ENCODE measurements at places on chromosomes 12 and 14. TPM values are rescaled to one million over a fixed set of nuclear protein-coding genes. Genes with fewer than 3 reads are reported as not detected.

DNA sequence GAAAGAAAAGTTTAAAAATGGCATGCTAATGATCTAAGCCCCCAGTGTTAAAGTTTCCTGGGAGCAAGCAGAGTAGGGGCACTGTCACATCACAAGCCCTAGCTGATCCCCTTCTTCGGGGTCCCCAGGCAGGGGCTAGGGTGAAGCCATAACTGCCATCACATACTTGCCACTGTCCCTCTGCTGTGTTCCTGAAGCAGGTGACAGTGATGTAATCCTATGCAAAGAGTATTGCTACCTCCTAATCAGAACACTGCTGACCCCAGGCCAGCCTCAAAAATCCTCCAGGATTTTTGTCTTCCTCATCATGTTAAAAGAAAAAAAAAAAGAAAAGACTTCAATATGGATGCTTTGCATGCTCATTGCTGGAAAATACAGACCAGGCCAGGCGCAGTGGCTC, 1.2 kb upstream of the RFC5 start:
- DNase-seq, result no peak

The PGF gene
- total RNA-seq, result 6.3 TPM

DNA sequence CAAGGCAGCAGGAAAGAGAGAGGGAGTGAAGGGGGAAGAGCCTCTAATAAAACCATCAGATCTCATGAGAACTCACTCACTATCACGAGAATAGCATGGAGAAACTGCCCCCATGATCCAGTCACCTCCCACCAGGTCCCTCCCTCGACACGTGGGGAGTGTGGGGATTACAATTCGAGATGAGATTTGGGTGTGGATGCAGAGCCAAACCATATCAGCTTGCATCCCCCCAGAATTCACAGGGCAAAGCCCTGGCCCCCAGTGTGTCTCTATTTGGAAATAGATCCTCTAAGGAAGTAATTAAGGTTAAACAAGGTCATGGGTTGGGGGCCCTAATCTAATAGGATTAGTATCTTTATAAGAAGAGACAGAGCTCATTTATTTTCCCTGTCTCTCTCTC, 56.1 kb upstream of the TCL1A start:
- no peak for DNase-seq

The TUBA1A gene
- 312 TPM for total RNA-seq

- DNase-seq, result no peak
Measured at GRCh38 chr14:103727313-103727980, 11.8 kb downstream of the ZFYVE21 start.

The KLHL42 gene
- 22.8 TPM for total RNA-seq

The PEX5 gene
- 26.1 TPM for total RNA-seq

GRCh38 chr12:45703942-45704341, 25.6 kb upstream of the ARID2 start:
- DNase-seq, result no peak

DNA sequence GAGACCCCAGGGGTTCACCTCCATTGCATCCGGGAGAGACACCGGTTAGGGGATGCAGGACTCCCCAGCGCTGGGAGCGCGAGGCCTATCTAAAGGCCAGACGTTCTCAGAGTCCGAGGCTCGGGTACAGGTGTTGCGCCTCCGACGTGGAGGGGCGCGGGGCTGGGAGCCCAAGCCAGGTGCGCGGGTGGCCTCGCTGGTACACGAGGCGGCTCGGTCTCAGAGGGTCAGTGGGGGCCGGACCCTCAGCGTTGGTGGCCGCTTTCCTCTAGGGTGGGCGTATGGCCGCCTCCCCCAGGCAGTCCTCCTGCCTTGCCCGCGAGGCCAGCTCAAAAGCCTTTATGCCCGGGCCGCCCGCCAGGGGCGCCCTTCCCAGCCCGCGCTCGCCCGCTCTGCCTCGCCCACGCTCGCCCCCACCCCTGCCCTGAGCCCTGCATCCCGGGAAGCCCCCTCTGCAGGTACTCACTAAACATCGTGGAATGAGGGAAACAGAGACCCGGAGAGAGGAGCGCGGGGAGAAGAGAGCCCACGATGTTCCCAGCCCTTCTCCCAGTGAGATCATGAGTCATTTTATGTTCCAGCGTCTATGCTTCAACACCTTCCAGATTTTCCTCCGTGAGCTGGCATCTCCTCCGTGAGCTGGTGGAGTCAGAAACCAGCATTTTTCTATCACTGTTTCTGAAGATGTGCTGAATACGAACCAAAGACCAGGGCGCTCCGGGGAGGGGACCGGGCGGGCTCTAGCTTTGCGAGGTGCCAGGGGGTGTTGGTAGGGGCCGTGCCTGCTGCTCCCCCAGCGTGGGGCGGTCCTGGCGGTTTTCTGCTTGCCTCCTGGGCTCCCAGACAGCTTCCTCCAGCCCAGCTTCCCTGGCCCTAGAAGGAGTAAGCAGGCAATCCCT, 73.8 kb downstream of the DIO3 start:
- no peak for DNase-seq

- DNase-seq, result peak; percentile 45
Measured at GRCh38 chr14:103512701-103513611, 9.7 kb downstream of the CKB start.

DNA sequence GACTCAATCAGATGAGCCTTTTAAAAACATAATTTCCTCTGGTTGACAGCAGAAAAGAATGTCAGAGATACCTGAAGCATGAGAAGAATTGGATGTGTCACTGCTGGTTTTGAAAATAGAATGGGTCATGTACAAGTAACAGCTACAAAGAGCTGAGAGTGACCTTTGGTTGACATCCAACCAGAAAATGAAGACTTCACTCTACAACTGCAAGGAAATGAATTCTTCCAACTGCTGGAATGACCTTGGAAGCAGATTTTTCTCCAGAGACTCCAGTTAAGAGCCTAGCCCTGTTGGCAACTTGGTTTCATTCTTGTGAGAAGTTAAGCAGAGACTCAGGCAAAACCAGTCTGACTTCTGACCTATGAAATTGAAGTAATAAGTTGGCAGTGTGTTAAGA, 505.9 kb downstream of the SLC16A7 start:
- DNase-seq, result no peak

DNA sequence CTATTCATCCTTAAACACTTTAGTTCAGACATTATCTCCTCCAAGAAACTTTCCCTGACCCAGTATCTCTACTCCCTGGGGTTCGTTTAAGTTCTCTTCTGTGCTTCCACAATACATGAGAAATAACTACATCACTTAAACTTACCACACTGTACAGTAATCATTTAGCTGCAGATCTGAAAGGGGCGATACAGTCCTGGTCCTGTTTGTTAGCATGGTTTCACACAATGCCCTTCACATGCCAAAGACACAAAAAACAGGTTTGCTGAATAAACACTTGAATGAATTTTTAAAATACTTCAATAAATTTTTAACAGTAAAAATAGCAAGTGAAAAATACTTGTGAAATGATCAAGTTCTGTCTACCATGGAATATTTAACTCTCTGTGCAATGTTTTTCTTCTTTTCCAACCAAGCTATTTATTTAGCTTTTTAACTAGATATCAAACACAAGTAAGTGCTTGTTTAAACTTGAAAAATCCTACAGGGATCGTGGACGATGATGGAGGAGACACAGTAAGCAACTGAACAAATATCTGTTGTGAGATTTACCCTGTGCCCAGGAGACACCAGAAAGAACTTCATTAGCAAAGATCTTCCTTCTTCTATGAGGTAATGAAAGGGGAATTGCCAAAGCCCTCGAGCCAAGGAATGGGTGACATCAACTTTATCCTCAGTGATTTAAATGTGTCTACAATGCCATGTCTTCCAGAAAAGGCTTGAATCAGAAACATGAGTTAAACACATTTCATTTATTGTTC, 255.6 kb upstream of the GRIP1 start:
- DNase-seq, result peak; percentile 42

DNA sequence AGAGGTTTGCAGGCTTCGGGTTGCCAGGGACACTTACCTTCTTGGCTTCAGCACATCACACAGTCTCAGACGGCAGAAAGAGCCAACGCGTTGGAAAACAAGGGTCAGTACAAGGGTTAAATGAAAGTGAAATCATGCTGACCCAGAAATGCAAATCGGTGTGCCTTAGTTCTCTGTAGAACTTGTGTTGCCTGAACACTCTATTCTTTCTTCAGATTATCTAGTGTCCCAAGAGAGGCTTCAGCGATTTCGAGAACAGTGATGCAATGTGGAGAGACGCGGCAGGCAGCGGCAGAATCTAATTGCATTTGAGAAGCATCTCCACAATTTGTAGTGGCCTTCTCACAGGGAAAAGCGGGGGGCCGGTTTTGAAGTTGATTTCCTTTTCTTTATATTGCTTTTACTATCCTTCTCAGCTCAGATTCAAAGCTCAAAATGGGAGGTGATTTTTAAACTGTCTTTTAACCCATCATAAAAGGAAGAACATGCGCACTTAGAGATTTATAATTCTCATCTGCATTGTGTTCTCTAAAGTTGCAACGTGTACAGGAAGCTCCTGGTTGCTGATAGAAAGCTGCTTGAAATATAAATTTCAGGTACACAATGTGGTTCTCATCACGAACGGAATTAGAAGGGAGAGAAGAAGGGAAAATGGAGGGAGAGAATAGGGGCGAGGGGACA, 67.8 kb upstream of the EGLN3 start:
- no peak for DNase-seq

The HOXC9 gene
- total RNA-seq, result 4.0 TPM

- DNase-seq, result no peak
Measured at GRCh38 chr14:100898465-100898864, 5.1 kb downstream of the RTL1 start.

GRCh38 chr14:91280129-91280528, 35.6 kb upstream of the GPR68 start:
- DNase-seq, result no peak

The HOXC10 gene
- 2.6 TPM for total RNA-seq

DNA sequence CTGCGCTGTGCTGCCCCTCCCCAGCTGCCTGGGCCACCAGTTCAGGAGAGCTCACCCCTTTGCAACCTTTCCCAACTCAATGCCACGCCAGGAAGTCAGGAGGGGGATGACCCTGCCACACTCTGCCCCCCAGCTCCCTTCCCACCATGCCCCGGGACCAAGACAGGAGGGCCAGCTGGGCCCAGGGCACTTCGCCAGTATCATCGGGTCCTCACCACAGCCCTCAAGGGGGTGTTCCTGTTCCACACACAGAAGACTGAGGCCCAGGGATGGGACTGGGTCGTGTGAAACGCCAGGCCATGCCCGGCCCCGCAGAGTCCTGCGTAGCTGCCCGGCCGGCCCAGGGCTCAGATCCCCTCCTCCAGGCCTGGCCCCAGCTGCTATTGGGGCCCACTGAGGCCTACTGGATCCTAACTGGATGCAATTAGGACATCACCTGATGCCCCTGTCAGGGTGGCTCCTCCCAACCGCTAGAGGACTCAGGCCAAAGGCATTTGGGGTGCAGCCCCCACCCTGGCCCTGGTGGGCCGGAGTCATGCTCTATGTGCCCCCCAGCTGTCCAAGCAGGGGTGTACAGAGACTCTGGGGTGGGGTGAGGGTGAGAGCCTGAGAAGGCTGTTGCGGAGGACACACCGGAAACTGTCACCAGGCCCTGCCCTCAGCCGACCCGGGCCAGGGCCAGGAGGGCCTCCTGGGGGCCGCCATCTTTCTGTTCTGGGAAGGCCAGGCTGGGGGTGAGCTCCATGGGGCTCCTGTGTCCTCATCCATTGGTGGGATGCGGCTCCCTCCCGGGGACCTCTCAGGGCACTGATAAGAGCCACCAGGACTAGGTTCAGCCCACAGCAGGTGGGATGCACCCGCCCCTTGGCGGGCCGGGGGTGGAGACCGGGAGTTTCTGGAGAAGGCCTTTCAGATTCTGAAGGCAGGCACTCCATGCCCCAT, 29.3 kb upstream of the ANKRD9 start:
- no peak for DNase-seq

DNA sequence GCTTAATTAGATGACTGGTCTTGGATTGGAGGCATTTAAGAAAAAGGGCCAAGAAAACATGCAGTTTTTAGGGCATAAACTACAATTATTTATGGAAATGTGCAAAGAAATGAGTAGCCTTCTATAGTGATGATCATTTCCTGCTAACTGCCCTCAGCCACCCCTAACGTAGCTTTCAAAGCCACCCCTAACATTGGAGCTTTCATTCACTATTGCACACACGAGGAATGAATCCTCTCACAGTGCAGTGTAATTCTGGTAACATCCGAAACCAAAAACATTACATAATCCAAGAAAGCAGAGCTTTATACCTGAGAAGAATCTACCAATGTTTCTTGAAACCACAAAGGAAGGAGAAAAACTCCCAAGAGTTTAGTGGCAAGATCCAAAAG, 1003.6 kb downstream of the TMEM121 start:
- DNase-seq, result no peak

The PPP4R4 gene
- 2.4 TPM for total RNA-seq

DNA sequence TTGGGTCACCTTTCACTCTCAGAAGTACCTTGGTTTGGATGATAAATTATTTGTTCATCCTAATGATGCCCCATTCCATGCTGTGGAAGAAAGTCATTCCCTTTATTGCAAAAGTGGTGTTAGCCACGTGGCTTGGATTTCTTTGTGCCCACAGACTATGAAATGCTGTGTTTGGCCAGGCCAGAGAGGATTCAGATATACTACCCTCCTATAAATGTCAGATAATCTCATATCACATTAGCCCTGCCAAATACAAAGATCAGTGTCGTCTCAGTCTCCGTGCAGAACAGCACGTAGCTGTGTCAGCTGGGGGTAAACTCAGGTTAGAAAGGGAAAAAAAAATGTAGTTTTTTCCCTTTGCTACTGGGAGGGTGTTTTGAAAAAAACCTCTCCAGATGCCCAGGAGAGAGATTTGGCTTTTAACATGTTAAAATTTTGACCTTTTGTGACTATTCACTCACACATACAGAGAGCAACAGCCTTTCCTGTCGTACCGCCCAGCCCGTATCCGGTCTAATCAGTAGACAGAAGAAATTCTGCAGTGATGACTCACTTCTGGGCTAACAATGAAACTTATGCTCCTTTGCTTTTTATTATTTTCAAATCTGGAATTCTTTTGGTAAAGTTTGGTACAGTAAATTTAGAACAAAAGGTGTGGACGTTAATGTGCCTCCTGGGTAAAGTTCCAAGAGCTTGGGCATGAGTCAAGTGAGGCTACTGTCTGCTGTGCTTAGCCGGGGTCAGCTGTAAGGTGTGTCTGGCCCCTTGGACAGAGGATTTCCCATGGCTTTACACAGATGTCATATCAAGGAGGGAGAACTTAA, 8.5 kb upstream of the PTPRB start:
- DNase-seq, result peak; percentile 71

- DNase-seq, result no peak
Measured at GRCh38 chr12:118608770-118609344, 232.5 kb downstream of the SUDS3 start.

DNA sequence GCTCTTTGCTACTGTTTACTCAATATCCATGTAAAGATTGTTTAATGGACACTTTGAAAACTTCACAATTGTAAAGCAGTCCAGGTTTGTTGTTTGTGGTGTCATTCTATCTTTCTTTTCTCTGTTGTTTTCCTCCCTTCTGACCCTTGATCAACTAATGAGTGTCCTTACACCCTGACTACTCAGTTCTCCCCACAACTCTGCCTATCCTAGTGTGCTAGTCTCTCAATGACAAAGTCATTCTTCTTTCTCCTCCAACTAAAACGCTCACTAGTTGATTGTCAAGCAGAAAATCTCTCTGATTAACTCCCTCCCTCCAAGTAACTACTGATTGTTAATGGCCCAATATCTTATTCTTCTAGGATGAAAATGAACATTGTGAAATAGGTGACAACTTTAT, 148.5 kb upstream of the FBXO33 start:
- DNase-seq, result no peak

The LALBA gene
- total RNA-seq, result not detected

GRCh38 chr12:132319359-132319950, 9.9 kb downstream of the GALNT9 start:
- no peak for DNase-seq

- no peak for DNase-seq
Measured at GRCh38 chr12:108611884-108612415, 14.1 kb upstream of the TMEM119 start.

The OR6S1 gene
- total RNA-seq, result not detected

The NRL gene
- total RNA-seq, result 0.69 TPM

The TAS2R19 gene
- 12.6 TPM for total RNA-seq

GRCh38 chr14:66496188-66496807, 10.1 kb downstream of the CCDC196 start:
- no peak for DNase-seq

All from skin of body (tissue), 3 donors.